Amniotic stem cell (primary cell): ENCODE measurements at places on chromosomes 2 and 18.

GRCh38 chr2:27461118-27461517 is 18.9 kb downstream of the KRTCAP3 start:
- no peak for DNase-seq

GRCh38 chr2:219531639-219532377 is 11.8 kb downstream of the CHPF start:
- DNase-seq: no peak

DNA sequence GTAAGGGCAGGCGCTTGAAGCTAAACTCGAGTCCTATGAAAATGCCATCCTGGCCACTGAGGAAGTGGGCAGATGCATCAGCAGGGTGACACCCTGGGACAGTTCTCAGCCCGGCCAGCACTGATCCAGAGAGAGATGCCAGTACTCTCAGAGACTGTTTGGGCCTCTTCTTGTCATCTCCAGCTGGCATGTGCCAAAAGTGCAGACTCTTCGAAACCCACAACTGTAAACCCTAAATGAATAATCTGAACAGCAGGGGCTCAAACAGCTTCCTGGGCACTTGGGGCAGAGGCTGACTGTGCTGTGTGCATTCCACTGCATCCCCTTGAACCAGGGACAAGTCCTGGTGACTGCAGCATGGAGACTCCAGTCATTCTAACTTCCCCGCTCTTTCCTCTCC is 204.2 kb upstream of the SMAD2 start:
- DNase-seq: no peak

GRCh38 chr2:191538334-191538903 is 139.5 kb upstream of the NABP1 start:
- no peak for DNase-seq

- no peak for DNase-seq
Measured at GRCh38 chr2:96325884-96326255, 753 bp downstream of the ITPRIPL1 start.

GRCh38 chr2:233262562-233262961 is 11.1 kb downstream of the ATG16L1 start:
- DNase-seq: no peak

DNA sequence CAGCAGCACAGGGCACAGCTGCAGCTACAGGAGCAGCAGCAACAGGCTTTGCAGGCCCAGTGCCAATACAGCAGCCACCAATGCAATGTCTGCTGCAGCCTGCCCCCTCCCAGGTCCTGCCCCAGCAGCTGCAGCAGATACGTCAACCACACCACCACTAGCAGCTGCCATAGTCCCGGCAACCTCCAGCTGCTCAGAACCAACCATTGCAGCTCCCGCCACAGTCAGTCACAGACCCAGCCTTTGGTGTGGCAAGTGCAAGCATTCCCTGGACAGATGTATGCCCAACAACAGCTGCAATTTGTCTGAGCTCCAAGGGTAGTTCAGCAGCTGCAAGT is 53.3 kb upstream of the TUBA3E start:
- DNase-seq: no peak

DNA sequence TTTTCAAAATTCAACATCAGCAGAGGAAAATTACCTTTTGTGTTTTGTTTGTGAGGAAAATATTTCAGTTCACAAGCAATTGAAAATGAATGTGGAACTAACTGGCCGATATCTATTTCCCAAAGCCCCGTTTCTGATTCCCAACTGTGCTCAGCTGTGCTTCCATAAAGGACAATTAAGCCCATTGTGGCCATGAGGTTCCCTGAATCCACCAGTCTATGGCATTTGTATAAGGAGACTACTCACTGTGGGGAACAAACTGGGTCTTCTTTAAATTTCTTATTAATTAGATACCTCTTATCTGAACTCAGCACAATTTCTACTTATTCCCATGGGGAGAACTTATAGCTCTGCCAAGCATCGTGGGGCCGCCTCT is 31.4 kb upstream of the AGAP1 start:
- DNase-seq: no peak

GRCh38 chr18:76161983-76162382 is 333.1 kb downstream of the ZNF516 start:
- DNase-seq: no peak

- no peak for DNase-seq
Measured at GRCh38 chr18:55839343-55839742, 251.4 kb upstream of the TCF4 start.

- DNase-seq: no peak
Measured at GRCh38 chr2:138071720-138072719, 107.7 kb downstream of the HNMT start.

GRCh38 chr2:169839954-169840746 is 12.9 kb downstream of the UBR3 start:
- DNase-seq: no peak

DNA sequence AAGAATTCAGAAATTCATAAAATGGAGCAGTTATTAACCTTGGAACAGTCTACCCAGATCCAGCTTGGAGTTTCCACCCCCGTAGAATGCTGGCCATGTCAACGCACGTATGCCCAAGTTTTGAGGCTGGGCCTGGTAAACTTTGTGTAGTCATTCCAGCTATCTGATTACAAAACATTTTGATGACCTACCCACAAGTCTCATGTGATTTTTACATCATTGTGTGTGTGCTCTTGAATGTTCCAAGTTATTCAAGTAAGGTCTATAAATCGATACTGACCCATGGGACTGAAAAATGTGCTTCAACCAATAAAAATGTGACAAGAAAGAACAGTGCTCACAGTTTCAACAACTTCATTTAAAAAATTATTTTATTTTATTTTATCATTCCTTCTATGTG is 32.5 kb upstream of the ICOS start:
- DNase-seq: no peak

GRCh38 chr2:99974682-99975375 is 167.6 kb downstream of the AFF3 start:
- DNase-seq: no peak

- no peak for DNase-seq
Measured at GRCh38 chr2:179268277-179268925, 3.8 kb upstream of the SESTD1 start.

DNA sequence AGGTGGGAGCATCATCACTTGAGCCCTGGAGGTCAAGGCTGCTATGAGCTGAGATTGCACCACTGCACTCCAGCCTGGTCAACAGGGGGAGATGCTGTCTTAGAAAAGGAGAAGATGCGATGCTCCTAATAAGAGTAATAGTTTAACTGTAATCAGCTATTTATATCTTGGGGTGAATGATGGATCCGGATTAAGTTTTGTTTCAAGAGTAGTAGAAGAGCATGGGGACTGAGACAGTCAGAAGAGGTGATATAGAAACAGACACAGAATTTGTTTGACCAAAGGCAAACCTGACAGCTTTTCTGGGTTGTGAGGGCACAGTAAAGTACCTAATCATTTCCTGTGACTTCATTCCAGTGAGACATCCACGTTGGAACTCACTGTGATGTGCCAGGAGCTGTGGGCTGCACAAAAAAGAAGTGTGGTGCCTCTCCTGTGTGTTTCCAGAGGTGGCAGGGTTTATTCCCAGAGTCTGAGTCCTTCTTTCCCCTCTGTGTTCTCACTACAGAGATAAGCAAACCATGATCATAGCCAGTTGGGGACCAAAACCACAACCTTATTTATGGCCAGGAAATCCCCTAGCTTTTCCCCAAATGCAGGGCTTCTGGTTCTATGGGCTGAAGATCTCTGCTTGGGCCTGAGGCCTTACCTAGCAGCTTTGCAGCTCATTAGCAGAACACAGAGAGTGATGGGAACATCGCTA is 113.7 kb downstream of the XRCC5 start:
- DNase-seq: no peak

- DNase-seq: peak; percentile 41
Measured at GRCh38 chr2:201130524-201131186, 14.7 kb downstream of the CFLAR start.

- DNase-seq: no peak
Measured at GRCh38 chr2:228762565-228762964, 508.5 kb downstream of the PID1 start.

- no peak for DNase-seq
Measured at GRCh38 chr2:62319070-62319469, 123.2 kb downstream of the B3GNT2 start.

DNA sequence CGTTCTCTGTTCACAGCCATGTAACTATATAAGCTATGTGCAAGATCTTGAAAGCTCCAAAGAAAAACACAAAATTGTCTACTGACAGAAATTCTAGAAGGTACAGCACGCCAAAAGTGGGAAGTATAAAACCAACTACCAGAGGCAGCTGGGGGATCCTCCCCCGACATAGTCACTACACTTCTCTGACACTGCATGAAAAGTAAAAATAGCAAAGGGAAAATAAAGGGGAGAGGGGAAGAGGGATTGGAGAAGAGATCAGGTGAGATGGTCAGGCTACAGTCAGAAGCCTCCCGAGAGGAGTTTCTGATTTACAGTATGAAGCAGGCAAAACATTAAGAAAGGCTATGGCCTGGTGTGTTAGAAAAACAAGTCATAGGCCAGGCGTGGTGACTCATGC is 39.8 kb upstream of the PCBP1 start:
- no peak for DNase-seq

DNA sequence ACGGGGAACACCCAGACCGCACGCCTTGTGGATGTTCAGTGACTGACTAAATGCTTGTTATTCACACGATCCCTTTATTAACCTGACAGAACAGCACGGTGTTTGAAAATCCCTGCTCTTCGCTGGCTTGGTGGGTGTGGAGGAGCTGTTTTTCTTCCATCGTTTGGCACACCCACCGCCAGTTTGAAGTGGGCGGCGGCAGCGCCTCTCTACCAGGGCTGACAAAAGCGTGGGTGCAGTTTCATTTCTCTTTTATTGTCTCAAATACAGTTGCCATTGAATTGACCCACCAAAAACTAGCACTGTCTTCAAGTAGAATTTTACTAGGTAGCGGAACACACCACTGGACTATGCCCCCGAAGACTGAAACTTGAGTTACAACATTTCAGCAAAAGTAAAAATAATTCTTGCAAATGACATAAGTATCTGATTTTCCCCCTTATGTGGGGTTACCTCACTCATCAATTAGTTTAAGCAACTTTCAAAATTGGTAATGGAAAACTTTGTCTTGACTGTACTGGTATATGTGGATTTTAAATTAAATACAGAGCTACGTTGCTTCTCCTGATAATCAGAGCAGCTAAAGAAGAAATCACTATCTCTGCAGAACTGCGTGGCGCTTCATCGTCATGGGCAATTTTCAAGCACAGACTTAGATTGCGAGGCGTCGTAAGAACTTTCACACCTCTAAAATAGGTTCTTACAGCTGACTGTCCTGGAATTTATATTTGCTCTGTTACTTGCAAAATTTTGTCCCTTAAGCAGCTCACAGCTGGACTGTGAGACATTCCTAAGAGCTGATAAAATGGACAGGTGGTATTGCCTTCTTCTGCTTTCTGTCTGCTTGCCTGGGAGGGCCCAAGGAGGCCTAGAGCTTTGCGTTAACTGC is 60.9 kb downstream of the LDLRAD4 start:
- no peak for DNase-seq

DNA sequence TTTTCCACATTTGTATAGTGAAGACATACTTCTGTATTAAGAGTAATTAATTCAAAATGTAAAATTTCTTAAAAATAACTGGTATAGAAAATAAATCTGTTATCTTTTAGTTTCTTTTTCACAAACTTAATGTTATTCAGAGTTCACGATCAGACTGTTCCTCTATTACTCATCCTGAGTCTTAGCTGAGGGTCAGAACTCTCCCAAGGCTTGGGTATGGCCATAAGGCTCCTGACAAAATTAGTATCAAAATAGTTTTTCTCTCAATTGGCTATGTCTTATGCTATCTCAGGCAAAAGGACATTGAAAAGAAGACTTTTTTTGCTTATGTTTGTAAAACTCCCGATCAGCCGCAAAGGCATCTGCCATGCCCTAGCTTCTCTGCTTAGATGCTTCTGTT is 56.1 kb upstream of the NAB1 start:
- DNase-seq: no peak

- DNase-seq: peak; percentile 47
Measured at GRCh38 chr2:191899410-191899809, 52.5 kb upstream of the CAVIN2 start.

DNA sequence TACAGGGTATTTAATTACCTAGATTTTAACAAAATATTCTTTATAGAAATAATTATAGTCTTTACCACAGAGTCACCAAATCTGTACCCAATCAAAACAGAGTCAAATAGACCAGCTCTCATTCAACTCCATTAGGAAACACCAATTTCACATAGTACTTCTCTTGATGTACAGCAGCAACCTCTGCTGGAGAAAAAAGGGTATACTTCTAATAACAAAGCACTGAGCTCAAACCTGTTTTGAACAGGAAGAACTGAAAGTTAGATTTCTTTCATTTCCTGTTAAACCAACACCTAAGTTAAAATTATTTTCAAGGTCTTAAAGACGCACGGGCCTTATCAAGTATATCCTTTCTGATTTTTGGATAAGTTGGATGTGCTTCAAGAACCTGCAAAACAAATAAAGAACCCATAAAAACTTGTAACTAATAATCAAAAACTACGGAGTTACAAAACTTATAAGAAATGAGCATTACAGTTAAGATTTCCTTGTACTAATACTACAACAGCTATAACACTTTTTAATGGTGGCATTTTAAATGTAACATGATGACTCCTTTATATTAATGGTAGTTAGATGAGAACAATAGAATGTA is 79.0 kb downstream of the TTC21B start:
- DNase-seq: peak; percentile 41

DNA sequence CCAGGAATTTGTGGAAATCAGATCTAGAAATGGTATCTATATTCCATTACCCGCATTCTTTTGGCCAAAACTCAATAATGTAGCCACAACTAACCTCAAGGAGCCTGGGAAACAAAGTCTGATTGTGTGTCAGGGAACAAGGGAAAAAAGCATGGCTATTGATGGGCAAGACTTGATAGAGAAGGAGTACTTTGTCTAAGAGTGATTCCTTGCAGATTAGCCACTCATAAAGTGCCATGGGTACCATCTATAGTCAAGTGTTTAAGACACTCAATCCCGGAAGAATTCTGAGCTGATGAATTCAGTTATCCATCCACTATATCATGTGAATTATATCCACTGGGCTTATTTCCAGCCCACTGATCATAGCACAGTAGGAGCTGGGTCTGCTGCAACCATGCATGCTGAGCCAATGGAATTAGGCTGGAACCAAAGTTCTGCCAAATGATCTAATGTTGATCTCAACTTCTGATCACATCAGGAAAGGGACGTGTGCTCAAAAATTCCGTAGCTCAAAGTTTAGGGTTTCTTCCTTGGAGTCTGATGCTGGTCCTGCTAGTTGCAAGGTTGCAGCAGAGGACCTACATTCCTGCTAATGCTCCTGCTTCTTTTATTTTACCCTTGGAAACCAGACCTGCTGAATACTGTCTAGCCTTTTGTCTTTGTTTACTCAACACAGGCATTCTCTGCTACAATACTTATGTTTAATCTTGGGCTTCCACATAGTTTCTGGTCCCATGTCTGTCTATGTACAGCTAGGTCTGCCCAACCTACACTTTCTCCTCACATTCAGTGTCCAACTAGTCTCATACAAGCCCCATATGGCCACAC is 629.7 kb downstream of the IRS1 start:
- no peak for DNase-seq
